ENCODE measurements at places on chromosomes 4 and X. TPM values are rescaled to one million over a fixed set of nuclear protein-coding genes. Genes with fewer than 3 reads are reported as not detected.

Gene NKX6-1
- total RNA-seq = 0.86 TPM

Gene LNX1
- total RNA-seq = 15.0 TPM

Gene PPP1R3F
- total RNA-seq = 6.9 TPM

Gene MAGEA10
- not detected for total RNA-seq

Gene CT45A2
- total RNA-seq = not detected

Gene CHIC1
- 11.5 TPM for total RNA-seq

DNA sequence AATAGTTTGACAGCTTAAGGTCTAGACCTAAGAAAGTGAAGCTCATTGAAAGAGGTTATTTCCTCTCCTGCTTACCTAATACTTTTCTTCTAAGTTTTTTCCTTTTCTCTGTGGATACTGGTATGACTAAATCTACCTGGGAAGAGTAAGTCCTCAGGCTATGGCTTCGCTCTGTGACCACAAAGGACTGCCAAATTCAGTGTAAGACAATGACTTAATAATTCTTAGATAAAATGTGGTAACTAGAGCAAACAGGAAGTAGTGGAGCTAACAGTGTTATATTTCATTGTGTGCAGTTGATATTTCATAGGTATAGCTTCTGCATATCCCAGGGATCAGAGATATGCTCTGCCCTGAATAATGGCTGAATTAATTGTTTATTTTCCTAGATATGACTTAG lies 418.9 kb downstream of the CCSER1 start:
- no peak for DNase-seq

GRCh38 chr4:22162454-22162853 lies 213.9 kb upstream of the KCNIP4 start:
- no peak for DNase-seq

DNA sequence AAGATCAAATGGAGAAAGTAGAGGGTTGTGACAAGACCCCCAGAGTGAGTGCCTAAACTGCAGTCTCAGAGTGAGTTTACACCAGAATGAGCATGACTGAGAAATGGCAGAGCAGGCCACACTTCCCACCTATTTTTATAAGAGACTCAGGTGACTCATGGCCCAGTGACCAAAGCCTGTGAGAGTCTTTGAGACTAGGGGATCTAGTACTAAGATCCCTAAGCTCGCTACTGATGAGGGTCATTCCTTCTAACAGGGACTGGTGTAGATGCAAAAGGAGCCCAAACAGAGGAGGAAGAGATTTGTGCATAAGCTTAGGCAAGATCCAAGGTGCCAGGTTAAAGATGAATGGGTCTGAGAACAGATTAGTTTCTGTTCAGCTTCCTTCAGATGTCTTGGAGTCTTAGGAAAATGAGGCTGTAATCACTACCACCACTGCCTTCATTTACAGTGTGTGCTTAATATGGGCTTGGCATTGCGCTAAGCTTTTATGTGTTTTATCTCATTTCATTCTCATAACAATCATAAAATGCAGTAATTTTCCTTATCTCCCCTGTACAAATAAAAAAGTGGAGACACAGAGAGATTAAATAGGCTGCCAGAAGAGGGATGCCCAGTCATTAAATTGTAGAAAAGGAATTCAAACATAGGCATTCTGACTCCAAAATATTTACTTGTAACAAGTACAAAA lies 62.8 kb downstream of the RWDD4 start:
- no peak for DNase-seq

All from LHCN-M2 (cell line).